HTR-8/SVneo (cell line): ENCODE measurements at places on chromosomes 4 and X.

- DNase-seq: no peak
These were observed 48.5 kb downstream of the PRPS1 start for GRCh38 chrX:107676559-107677378.

DNA sequence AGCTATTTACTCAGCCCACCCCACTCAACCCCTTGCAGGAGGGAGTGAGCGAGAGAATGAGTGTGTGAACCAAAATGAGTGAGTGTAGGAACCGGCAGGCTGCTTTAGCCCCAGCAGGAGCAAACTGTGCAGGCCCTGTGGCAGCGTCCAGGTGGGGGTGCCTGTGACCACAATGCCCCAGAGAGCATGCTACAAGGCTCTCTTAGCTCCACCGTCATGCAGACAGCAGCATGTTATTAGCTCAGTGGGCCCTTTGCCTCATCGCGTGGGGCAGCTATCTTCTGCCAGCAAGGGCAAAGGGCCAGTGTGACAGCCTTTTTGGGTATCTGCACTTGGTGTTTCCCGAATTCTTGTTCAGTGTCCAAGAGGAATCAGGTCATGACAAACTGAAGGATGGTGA, 271.3 kb downstream of the GPM6A start:
- DNase-seq: no peak

DNA sequence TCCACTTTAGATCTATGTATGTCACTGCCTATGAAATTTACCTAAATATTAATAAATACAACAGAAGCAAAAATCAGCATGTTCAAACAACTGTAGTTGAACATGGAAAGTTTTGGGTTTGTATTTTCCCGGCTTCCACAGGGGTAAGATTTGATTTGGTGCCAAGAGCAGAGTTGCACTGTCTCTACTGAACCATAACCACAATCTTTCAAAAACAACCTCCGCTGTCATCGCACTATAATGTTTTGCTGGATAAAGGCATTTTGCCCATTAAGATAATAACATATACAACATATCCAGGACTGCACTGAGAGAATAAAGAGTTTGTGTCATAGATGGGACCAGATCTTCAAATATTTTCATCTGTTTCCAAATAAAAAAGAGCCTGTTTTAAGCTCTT, 94.9 kb downstream of the TENM3 start:
- DNase-seq: no peak

- DNase-seq: no peak
These were observed 91.8 kb downstream of the CCNG2 start for GRCh38 chr4:77248805-77249204.
